ENCODE measurements at places on chromosomes 5 and 9. TPM values are rescaled to one million over a fixed set of nuclear protein-coding genes. Genes with fewer than 3 reads are reported as not detected.

DNA sequence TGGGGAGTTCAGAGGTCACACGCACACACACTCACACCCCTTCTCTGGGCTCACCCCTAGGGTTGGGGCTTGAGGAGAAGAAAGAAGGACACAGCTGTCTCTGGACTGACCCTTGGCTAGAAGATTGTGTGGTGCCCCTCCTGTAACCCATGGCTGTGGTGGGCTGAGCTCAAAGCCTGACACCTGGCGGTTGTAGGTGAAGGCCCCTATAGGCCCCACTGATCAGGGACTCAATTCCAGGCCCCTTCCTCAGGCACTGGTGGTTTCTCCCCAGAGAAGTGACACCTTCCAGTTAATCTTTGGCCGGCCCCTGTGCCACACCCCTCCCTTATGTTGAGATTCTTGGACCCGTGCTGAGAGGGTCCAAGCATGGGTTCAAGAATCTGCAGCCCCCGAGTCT is 35.2 kb upstream of the CRB2 start:
- DNase-seq: no peak

GRCh38 chr5:77312413-77312812 is 101.9 kb downstream of the PDE8B start:
- no peak for DNase-seq

GRCh38 chr9:13443346-13444244 is 164.1 kb upstream of the MPDZ start:
- DNase-seq: peak; percentile 28

The ZNF454 gene
- 1.0 TPM for total RNA-seq

Measured in dermis blood vessel endothelial cell (primary cell).